ENCODE measurements at places on chromosomes 6 and 20.

GRCh38 chr20:48198929-48199451 lies 413.7 kb upstream of the SULF2 start:
- no peak for DNase-seq

- DNase-seq: peak; percentile 93
Measured at GRCh38 chr20:63707558-63708300, at the start of the genes ARFRP1 and ZGPAT. Gene ARFRP1 (minus strand): TSS chr20:63707976. CDS start chr20:63707091, 885 bp downstream. Gene ZGPAT (plus strand): TSS chr20:63708039. CDS start chr20:63708581, 542 bp downstream.

- DNase-seq: no peak
Measured at GRCh38 chr6:165968408-165968807, 199.2 kb downstream of the TBXT start.

DNA sequence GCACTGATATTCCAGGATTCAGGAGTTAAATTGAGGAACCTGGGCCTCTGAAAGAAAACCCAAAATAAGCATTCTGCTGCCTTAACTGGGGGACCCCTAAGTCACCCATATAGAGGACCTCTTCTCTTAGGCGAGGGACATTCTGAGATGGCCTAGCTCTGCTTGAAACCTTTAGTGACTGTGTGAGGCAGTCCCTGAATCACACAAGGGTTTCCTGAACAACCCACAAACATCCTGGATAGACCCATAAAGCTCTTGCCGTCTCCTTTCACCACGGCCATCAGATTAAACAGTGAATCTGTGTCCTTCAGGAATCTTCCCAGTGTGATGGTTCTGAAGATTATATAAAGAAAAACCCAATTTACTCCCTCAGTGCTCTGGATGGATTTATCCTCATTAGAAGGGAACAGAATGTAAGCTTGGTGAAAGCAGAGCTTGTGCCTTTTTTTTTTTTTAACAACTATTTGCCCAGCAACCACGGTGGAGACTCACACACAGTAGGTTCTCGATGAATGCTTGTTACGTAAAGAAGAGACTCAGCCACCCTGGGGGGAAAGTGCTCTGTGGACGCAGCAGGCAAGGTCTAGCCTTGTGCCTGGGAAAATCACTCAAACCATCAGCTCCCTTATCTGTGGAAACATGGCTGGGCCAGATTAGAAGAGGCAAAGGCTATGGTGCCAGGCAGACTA lies 39.1 kb upstream of the SIRPG start:
- DNase-seq: no peak

DNA sequence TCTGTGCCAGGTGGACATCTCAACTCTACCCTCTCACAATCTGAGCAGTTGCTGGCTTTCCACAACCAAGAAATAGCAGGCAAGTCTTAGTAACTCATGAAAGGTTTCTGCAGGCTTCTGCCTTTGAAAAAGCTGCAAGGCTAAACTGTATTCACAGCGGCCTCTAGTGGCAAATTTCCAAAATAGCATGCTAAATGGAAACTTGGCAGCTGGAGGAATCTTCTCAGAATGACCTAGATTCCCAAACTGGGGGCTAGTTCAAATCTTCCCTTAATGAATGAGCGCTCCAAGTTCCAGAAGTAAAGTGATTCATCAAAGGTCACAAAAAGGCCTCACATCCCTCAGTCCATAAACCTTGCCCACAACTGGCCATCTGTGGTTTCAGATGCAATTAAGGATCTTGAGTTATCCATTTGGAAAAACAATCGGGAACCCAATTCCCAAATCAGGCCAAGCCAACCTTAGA lies 11.9 kb upstream of the CPNE5 start:
- DNase-seq: peak; percentile 53
